D721Med (cell line): ENCODE measurements at places on chromosomes 7 and 10.

- DNase-seq, result no peak
Measured at GRCh38 chr10:61959814-61960213, 58.3 kb downstream of the ARID5B start.

DNA sequence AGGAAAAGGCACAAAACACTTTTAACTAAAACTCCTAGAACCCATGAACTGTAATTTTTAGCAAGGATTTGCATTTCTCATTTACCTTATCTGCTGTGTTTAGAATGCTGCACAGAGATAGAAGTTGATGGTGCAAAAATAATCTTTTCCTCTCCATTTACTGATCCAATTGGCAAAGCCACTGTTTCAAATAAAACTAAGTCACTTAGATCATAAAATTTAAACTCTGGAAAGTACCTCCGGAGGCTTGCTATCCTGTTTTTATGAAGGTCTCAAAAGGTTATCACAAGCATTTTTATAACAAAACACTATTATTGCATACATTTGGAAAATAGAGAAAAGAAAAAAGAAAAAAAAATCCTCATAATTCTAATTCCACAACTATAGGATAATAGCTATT is 7.6 kb downstream of the CPA2 start:
- DNase-seq, result no peak

DNA sequence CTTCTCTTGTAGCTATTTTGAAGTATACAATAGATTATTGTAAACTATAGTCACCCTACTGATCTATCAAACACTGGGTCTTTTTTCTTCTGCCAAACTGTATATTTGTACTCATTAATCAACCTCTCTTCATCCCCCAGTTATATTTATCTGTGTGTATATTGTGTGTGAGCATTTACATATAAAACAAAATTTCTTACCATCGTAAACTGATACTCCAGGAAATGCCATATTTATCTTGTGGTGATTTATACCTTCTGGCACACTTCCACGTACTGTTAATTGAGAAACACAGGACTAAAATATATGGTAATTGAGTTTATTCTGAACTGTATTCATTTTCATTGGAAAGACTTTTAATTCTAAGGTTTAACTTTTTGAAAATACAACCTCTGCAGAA is 18.9 kb downstream of the ANLN start:
- DNase-seq, result no peak

GRCh38 chr7:43058271-43059066 is 54.0 kb upstream of the HECW1 start:
- DNase-seq, result no peak

GRCh38 chr7:140390466-140391190 is 7.7 kb downstream of the SLC37A3 start:
- DNase-seq, result no peak
